A673 (cell line): ENCODE measurements at places on chromosomes 11 and 22. TPM values are rescaled to one million over a fixed set of nuclear protein-coding genes. Genes with fewer than 3 reads are reported as not detected.

Gene OR8J3
- not detected in 2 replicates for total RNA-seq

Gene ARHGAP20
- total RNA-seq: 7.9 and 8.4 TPM in 2 replicates

Gene CRYBA4
- not detected in 2 replicates for total RNA-seq

Gene E2F8
- total RNA-seq: 14.6 and 19.5 TPM in 2 replicates

Gene ART5
- not detected in 2 replicates for total RNA-seq

Gene RASGRP2
- total RNA-seq: 2.0 and 3.5 TPM in 2 replicates

Gene CRYBB2
- total RNA-seq: 0.39 TPM in 1 of 2 replicates, not detected in the other

DNA sequence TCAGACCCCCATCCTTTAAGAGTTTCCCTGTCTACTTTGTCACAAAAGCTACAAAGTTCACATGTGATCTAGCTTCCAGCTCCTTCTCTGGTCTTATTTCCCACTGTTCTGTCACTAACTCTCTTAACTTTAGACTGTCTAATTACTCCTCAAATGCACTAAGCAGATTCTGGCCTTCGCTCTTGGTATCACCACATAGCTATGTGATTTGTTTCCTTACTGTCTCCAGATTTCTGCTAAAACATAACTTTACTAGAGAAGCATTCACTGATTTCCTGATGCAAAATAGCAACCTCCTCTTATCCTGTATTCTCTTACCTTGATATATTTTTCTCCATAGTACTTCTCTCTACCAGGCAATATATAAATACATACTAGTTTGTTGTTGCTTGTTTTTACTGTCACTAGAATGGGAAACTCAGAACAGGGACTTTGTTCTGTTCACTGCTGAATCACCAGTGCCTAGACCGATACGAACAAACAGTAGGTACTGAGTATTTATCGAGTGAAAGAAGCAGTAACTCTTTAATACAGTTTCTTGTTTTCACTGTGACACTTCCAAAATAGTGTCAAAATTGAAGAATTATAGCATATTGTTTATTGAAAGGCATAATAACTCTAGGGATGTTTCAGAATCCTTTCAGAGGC is 205.6 kb downstream of the DDX10 start:
- no peak overlapping the region for H3K27ac ChIP-seq
- H3K4me3 ChIP-seq: no peak overlapping the region
- DNase-seq: peak; percentile 62
- H3K36me3 ChIP-seq: no peaks in the 10 kb centered on the region

DNA sequence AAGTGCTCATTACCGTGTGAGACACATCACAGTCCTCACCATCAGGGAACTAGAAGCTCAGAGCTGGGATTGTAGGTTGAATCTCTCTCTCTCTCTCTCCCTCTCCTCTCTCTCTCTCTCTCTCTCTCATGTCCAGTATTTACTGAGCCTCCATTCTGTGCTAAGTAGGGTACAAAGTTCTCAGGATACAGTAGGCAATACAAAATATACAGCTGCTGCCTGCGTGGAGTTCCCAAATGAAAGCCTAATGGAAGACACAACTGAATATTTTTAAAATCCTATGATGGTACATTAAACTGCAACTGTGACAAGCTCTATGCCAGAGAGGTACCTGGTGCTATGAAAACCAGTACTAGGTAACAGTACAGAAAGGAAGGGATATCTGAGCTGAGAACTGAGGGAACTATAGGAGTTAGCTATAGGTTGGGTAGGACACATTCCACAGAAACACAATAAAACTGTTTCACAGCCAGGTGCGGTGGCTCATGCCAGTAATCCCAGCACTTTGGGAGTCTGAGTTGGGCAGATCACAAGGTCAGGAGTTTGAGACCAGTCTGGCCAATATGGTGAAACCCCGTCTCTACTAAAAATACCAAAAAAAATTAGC is 9.6 kb upstream of the PRG2 start:
- H3K4me3 ChIP-seq: no peak overlapping the region
- no peak overlapping the region for H3K27ac ChIP-seq
- no peaks in the 10 kb centered on the region for H3K36me3 ChIP-seq
- DNase-seq: no peak
- no peaks in the 10 kb centered on the region for H3K27me3 ChIP-seq

GRCh38 chr22:24768537-24769374 is 5.8 kb downstream of the PIWIL3 start:
- H3K4me3 ChIP-seq: no peak overlapping the region
- H3K4me1 ChIP-seq: no peaks in the 10 kb centered on the region
- DNase-seq: peak; percentile 72
- H3K27me3 ChIP-seq: no peaks in the 10 kb centered on the region

- H3K4me1 ChIP-seq: no peaks in the 10 kb centered on the region
- H3K36me3 ChIP-seq: no peaks in the 10 kb centered on the region
- DNase-seq: no peak
- no peak overlapping the region for H3K4me3 ChIP-seq
- H3K27ac ChIP-seq: no peak overlapping the region
- H3K27me3 ChIP-seq: no peaks in the 10 kb centered on the region
Observed at GRCh38 chr22:37343863-37344734, 61.8 kb downstream of the CYTH4 start.

DNA sequence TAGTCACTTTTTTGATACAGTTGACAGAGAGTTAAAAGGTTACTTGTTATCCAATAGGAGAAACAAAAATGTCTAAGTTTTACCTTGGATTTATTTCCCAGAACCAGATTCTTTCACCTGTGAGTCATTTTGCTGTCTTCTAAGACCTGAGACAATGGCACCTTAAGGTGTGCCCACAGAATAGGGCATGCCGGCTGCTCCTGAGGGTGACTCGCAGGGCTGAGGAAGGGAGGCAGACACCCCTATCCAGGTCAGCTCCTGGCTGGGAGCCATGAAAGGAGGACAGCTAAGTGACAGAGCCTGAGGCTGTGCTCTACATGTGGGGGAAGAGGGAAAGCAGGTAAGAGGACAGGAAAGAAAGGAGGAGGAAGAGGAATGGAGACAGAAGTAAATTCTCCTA is 67.8 kb downstream of the RASSF10 start:
- no peaks in the 10 kb centered on the region for H3K4me1 ChIP-seq
- no peak for DNase-seq
- H3K27ac ChIP-seq: no peak overlapping the region
- peaks cover 24% of the 10 kb centered on the region for H3K27me3 ChIP-seq
- H3K36me3 ChIP-seq: no peaks in the 10 kb centered on the region

- no peak for DNase-seq
- no peaks in the 10 kb centered on the region for H3K4me1 ChIP-seq
- H3K36me3 ChIP-seq: no peaks in the 10 kb centered on the region
- no peak overlapping the region for H3K4me3 ChIP-seq
- H3K27ac ChIP-seq: no peak overlapping the region
- no peaks in the 10 kb centered on the region for H3K27me3 ChIP-seq
Observed at GRCh38 chr11:134560066-134560465, 148.0 kb upstream of the B3GAT1 start.

- no peaks in the 10 kb centered on the region for H3K4me1 ChIP-seq
- no peak overlapping the region for H3K27ac ChIP-seq
- H3K4me3 ChIP-seq: no peak overlapping the region
- no peaks in the 10 kb centered on the region for H3K36me3 ChIP-seq
- DNase-seq: peak; percentile 85
- no peaks in the 10 kb centered on the region for H3K27me3 ChIP-seq
Observed at GRCh38 chr11:76680518-76681425, 10.2 kb upstream of the LRRC32 start.

DNA sequence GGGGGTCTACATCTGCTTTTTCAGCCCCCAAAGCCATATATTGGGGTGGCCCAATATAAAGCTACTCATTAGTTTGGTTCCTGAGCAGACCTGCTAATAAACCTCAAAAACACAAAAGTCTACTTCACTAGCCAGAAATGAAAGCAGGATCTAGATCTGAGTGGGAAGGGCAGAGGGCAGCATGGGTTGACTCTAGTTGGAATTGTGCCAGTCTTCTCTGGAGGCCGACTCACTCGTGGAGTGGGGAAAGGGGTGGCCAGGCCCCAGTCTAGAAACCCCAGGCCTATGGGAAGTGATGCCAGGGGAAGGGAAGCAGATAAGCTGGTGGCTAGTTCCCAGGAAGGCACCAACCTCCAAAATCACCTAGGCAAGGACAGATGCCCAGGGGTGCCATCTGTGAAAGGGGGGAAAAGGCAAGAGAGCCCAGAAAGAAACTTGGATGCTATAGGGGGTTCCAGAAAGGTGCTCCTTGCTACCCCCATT is 5.3 kb downstream of the PATZ1 start:
- H3K4me1 ChIP-seq: peaks cover 32% of the 10 kb centered on the region
- H3K27ac ChIP-seq: no peak overlapping the region
- DNase-seq: no peak
- H3K4me3 ChIP-seq: no peak overlapping the region
- H3K27me3 ChIP-seq: no peaks in the 10 kb centered on the region
- peaks cover 42% of the 10 kb centered on the region for H3K36me3 ChIP-seq

- DNase-seq: no peak
- H3K36me3 ChIP-seq: no peaks in the 10 kb centered on the region
- no peaks in the 10 kb centered on the region for H3K4me1 ChIP-seq
- no peak overlapping the region for H3K4me3 ChIP-seq
- H3K27me3 ChIP-seq: peaks cover 42% of the 10 kb centered on the region
- H3K27ac ChIP-seq: no peak overlapping the region
Observed at GRCh38 chr11:128737704-128738103, 43.8 kb downstream of the FLI1 start.

GRCh38 chr11:72753341-72754148 is 1.3 kb upstream of the ARAP1 start:
- H3K27me3 ChIP-seq: no peaks in the 10 kb centered on the region
- peak overlapping the region; percentile 68 for H3K27ac ChIP-seq
- DNase-seq: no peak
- peaks cover 20% of the 10 kb centered on the region for H3K4me1 ChIP-seq

DNA sequence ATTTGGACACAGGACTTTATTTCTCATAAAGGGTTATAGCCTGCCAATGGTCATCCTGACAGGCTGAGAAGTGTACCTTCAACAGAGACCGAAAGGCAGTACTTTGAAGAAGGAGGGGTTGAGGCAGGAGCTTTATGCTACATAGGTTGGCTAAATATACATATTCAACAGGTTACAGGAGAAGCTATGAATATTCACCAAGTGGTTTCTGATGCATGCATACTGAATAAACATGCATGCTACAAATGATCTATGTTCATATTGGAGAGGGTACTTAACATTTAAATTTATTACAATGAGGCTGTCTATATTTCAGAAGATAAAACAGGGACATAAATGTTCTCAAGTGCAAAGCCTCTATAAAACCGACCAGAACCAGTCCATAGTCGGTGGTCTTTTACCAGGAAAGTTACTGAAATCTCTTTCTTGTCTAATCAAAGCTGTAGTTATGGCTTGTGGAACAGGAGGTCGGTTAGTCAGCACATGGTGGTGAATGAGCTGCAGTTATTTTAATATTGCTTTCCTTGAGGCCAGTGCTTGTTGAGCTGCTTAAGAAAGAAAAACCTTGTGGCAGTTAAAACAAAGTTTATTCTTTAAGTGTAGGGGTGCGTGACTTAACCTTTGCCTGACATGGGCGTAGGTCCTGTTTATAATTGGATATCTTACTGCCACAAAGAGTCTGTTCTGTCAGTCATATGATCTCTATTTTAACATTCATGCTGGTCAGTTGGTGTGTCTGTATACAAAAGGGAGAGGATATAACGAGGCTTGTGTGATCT is 19.5 kb downstream of the CNTF start:
- no peak overlapping the region for H3K27ac ChIP-seq
- no peaks in the 10 kb centered on the region for H3K4me1 ChIP-seq
- DNase-seq: no peak
- H3K4me3 ChIP-seq: no peak overlapping the region
- H3K27me3 ChIP-seq: no peaks in the 10 kb centered on the region

DNA sequence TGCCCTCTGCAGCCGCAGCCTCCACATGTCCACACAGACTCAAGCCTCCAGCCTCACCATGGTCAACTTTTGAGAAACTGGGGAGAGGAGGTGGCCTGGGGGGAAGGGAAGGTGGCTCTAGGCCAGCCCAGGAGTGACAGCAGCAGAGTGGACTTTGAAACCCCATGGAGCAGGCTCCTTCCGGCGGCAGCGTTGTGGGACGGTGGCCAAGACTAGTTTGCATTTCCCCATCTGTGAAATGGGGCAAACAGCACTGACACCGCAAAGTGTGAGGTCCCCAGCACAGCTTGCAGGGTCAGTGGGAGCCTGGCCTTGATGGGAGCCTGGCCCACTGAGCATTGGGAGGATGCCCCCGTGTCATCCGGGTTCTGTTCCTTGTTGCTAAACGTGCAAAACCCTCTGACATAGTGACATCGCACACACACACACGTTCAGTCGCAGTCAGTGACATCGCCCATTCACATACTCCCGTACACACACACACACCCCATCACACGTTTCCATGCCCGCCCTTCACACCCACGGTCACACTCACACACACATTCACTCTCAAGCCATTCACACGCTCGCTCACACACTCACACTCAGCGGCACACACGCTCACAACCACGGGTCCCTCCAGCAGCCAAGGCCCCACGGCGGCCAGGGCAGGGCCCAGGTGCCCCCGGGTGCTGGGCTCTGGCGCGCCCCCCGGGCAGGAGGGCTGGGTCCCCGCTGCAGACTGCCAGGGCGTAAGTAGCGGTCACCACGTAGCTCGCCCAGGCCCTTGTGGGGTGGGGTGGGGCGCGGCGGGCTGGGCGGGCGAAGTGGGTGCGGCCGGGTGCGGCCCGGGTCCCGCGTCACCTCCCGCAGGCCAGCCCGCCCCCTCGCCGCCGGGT is 585 bp downstream of the CYB5R3 start:
- no peaks in the 10 kb centered on the region for H3K27me3 ChIP-seq
- peaks cover 38% of the 10 kb centered on the region for H3K4me1 ChIP-seq
- H3K27ac ChIP-seq: peak overlapping the region; percentile 85
- peak overlapping the region; percentile 99 for H3K4me3 ChIP-seq

DNA sequence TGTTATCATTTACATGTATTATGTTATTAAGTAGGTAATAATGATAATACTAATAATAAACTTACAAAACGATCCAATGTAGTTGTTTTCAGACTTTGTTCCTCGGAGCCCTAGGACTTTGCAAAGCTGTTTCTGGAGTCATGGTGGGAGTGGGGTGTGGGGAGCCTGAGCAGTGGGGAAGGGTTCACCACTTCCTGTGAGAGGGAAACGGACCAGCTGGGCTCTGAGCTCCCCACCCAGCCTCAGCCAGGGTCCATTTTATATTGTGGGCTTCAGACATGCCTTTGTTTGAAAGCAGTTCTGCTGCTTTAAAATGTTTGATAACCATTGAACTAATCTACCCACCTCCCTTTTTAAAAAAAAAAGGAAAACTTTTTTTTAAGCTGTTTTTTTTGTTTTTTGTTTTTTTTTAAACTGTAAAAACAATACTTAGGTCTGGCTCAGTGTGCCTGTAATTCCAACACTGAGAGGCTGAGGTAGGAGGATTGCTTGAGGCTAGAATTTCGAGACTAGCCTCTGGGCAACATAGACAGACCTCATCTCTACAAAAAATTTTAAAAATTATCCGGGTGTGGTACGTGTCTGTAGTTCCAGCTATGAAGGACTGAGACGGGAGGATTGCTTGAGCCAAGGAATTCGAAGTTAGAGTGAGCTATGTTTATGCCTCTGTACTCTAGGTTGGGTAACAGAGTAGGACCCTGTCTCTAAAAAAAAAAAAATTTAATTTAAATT is 7.0 kb downstream of the SERPING1 start:
- peak; percentile 41 for DNase-seq
- peaks cover under 1% of the 10 kb centered on the region for H3K27me3 ChIP-seq
- no peak overlapping the region for H3K4me3 ChIP-seq
- peaks cover 11% of the 10 kb centered on the region for H3K4me1 ChIP-seq
- H3K36me3 ChIP-seq: no peaks in the 10 kb centered on the region
- no peak overlapping the region for H3K27ac ChIP-seq
